Activated CD4-positive, alpha-beta T cell treated with anti-CD3 and anti-CD28 coated beads for 36 hours (primary cell): ENCODE measurements at places on chromosomes 6 and 20. TPM values are rescaled to one million over a fixed set of nuclear protein-coding genes. Genes with fewer than 3 reads are reported as not detected.

DNA sequence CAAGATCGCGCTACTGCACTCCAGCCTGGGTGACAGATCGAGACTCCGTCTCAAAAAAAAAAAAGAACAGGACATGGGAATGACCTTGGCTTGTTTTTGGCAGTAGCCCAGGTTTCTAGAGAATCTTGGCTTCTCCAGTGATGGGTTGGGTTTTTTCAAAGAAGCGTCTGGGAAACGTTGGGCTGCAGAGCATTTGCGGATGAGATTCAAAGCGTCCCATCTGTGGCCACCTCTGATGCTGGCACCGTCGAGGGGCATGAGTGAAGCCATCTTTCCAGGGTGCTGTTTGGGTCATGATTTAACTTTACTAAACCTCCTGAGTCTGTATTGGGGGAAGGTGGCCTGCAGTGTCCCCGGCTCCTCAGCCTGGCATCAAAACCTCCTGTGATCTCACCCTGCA, 43.2 kb upstream of the SRF start:
- H3K4me1 ChIP-seq = no peaks in the 10 kb centered on the region
- DNase-seq = no peak
- H3K36me3 ChIP-seq = no peaks in the 10 kb centered on the region

DNA sequence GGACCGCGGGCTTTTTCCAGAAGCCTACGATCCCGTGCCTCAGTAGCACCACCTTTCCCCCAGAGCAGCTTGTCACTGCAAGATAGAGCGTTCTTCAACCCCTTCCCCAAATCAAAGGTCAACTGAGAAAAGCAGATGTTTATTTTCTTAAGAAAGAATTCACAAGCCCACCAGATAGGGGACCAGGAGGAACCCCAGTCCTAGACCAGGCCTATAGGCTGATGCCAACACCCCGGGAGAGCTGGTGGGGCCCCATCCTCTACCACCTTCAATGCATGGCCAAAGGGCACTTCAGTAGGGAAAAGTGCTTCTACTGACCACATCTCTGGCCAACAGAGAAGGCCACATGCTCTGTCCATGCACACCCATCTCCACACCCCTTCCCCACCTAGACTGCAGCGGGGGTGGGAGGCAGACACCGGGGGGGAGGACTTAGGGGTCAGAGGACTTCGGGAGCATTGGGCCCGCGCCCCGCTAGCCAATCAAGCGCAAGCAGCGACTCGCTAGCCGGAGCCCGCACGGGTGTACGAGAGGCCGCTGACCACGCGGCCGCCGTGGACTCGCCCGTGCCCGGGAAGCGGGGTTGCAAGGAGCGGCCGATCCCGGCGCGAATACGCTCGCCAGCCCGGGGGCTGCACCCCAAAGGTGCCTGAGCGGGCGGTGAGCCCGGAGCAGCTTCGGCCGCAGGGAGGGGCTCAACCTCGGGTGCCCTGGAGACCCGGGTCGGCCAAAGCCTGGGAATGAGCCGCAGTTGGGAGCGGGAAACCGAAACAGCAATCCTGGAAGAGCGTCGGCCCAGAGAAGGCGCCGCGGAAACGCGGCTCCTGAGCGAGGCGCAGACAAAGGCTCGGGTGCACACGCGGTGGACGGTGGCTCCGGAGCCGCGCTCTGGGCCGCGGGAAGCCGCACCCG, 2.8 kb downstream of the PDE10A start:
- no peaks in the 10 kb centered on the region for H3K4me1 ChIP-seq
- H3K27ac ChIP-seq = no peak overlapping the region
- peaks cover 33% of the 10 kb centered on the region for H3K27me3 ChIP-seq
- H3K4me3 ChIP-seq = no peak overlapping the region
- H3K36me3 ChIP-seq = no peaks in the 10 kb centered on the region

- no peak for DNase-seq
- H3K36me3 ChIP-seq = no peaks in the 10 kb centered on the region
- H3K27ac ChIP-seq = no peak overlapping the region
- H3K4me1 ChIP-seq = peaks cover 19% of the 10 kb centered on the region
- H3K4me3 ChIP-seq = no peak overlapping the region
Measured at GRCh38 chr20:37337208-37337991, 8.5 kb upstream of the SRC start.

DNA sequence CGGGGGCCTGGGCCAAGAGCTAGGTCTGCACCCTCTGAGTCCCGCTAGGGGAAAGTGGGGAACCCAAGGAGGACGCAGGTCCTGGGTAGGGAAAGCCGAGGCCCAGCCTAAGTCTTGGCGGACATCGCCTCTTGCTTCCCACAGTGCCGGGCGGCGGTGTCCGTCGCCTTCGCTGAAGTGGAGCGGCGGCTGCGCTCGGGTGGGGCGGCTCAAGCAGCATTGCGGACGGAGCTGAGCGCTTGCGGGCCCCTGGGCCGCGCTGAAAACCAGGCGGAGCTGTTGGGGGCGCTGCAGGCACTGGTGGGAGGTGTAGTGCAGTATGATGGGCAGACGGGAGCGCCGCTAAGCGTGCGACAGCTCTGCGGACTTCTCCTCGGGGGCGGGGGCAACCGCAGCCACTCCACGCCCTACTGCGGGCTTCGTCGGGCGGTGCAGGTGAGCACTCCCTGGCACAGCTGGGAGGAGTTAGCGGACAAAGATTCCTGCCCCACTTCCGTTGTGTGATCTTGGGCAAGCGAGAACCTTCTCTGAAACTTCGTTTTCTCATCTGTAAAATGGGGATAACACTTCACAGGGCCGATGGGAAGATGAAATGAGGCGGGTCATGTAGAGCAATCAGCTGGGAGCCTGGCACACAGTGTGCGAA, 4.2 kb downstream of the PRSS16 start:
- H3K27me3 ChIP-seq = peaks cover 52% of the 10 kb centered on the region
- peak overlapping the region; percentile 80 for H3K4me3 ChIP-seq
- DNase-seq = peak; percentile 88
- H3K4me1 ChIP-seq = peaks cover 10% of the 10 kb centered on the region
- no peak overlapping the region for H3K27ac ChIP-seq

DNA sequence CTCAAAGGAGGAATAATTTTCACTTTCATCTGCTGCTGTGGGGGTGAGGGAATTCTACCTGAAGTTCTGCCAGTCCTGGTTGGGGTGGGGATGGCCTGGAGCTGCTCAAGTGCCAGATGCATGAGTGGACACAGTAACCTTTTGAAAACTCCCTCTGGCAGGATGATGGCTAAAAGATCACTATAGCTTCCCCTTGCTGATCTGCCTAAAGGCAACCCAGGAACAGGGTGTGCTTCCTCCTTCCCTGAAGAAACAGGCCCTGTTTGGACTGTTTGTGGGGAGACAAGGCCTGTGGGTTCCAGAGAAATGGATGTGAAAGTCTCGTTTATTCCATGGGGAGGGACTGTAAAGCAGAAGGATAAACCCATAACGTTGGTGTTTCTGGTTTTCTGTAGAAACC, 176.9 kb downstream of the DTNBP1 start:
- H3K27ac ChIP-seq = no peak overlapping the region
- H3K4me1 ChIP-seq = peaks cover 56% of the 10 kb centered on the region
- no peak overlapping the region for H3K4me3 ChIP-seq
- H3K36me3 ChIP-seq = peaks cover 35% of the 10 kb centered on the region

- no peak overlapping the region for H3K27ac ChIP-seq
- H3K36me3 ChIP-seq = no peaks in the 10 kb centered on the region
- DNase-seq = no peak
- H3K4me3 ChIP-seq = no peak overlapping the region
- H3K4me1 ChIP-seq = no peaks in the 10 kb centered on the region
- H3K27me3 ChIP-seq = peaks cover 17% of the 10 kb centered on the region
Measured at GRCh38 chr6:113881478-113881980, 24.4 kb downstream of the MARCKS start.

DNA sequence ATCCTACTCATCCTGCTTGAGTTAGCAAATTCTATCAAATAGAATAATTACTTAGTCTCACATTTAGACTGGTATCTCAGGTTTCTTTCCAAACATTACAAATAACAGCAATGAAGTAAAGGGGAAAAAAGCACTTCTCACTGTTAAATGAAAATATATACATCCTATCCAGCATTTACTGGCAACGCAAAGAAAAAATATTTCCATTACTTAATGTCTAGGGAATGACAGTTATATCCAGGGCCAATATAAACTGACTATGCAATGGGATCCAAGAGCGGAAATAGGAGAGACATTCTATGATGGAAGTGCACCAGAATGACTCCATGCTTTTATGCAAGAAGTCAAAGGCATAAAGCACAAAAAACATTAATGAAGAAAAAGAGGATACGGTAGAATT, 60.3 kb downstream of the ME1 start:
- peaks cover 4% of the 10 kb centered on the region for H3K27me3 ChIP-seq
- no peak for DNase-seq
- no peak overlapping the region for H3K27ac ChIP-seq
- no peaks in the 10 kb centered on the region for H3K36me3 ChIP-seq
- no peak overlapping the region for H3K4me3 ChIP-seq
- no peaks in the 10 kb centered on the region for H3K4me1 ChIP-seq

DNA sequence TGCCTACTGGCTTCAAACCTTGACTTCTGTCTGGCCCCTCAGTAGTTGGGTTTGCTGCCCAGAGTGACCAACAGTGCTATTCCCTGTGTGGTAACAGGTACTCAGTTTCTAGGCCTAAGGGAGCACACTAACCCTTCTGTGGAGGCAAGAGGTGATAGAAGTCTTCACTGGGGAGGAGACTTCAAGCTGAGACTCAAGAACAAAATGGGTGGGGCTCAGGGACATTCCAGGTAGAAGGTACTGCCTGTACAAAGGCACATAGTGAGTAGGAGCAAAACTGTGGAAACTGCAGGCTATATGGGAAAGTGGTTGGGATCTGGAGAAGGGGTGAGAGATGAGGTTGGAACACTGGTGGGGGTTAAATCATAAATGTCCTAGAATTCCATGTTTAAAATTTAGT, 2.3 kb upstream of the SCAND1 start:
- H3K4me1 ChIP-seq = peaks cover 9% of the 10 kb centered on the region
- H3K36me3 ChIP-seq = peaks cover 7% of the 10 kb centered on the region
- no peak for DNase-seq
- H3K4me3 ChIP-seq = no peak overlapping the region

DNA sequence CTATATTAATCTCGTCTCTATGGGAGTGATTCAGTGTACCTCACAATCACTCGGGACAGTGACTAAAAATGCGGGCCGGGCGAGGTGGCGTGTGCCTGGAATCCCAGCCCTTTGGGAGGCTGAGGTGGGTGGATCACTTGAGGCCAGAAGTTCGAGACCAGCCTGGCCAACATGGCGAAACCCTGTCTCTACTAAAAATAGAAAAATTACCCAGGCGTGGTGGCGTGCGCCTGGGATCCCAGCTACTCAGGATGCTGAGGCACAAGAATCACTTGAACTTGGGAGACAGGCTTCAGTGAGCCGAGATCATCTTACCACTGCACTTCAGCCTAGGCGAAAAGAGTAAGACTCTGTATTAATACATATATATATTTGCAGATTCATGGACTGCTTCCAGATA, 17.4 kb downstream of the POPDC3 start:
- no peak overlapping the region for H3K4me3 ChIP-seq
- H3K4me1 ChIP-seq = no peaks in the 10 kb centered on the region
- no peak for DNase-seq
- H3K27ac ChIP-seq = no peak overlapping the region
- peaks cover 22% of the 10 kb centered on the region for H3K27me3 ChIP-seq
- no peaks in the 10 kb centered on the region for H3K36me3 ChIP-seq

DNA sequence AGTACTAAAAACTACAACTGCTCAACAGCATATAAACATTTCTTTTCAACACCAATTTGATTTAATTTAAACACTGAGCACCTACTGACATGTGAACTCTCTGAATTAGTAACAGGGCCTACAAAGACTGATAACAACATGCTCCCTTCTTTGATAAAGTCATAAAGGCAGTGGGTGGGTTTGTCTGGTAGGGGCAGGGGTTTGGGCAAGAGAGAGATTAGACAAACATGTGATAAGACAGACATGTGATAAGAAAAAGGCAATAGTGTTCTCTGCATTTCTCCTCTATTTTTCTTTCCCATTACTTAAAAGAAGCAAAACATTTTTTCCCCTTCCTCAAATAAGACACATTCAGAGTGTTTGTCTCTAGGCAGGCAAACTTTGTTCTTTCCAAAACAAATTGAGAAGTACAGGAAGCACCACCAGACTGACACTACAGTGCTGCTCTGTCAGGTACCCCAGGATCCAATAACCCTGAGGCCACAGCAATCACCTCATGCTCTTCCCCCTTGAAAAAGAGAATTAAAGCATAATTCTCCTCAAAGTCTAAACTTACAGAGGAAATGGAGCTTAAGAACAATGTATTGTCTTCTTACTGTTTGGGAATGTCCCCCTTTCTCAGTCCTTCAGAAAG, 11.9 kb downstream of the C6orf52 start:
- peaks cover 35% of the 10 kb centered on the region for H3K4me1 ChIP-seq
- no peak overlapping the region for H3K4me3 ChIP-seq
- peaks cover 5% of the 10 kb centered on the region for H3K27me3 ChIP-seq
- no peaks in the 10 kb centered on the region for H3K36me3 ChIP-seq
- H3K27ac ChIP-seq = peak overlapping the region; percentile 31

GRCh38 chr6:157585274-157586087, 204.5 kb downstream of the ZDHHC14 start:
- no peak overlapping the region for H3K4me3 ChIP-seq
- H3K27me3 ChIP-seq = no peaks in the 10 kb centered on the region
- no peak for DNase-seq
- no peaks in the 10 kb centered on the region for H3K4me1 ChIP-seq
- H3K36me3 ChIP-seq = peaks cover 6% of the 10 kb centered on the region

DNA sequence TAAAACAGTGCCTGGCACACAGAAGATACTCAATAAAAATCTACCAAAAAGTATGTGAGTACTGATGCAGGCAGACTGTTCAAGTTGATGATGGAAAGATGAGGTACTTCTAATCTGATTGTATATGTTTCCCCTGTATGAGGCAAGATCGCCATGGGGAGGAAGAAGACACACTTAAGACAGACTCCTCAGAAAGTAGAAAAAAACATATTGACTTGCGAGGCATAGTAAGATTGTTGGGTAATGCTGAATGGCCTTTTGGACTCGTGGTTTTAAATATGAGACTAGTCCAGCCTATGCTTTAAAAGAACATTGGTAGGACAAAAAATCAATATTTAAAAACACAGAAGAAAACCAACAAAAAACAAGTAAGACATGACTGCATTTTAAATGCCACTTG, 72.6 kb downstream of the SHPRH start:
- DNase-seq = no peak
- H3K36me3 ChIP-seq = peaks cover 18% of the 10 kb centered on the region
- no peak overlapping the region for H3K27ac ChIP-seq
- H3K4me1 ChIP-seq = no peaks in the 10 kb centered on the region
- H3K27me3 ChIP-seq = no peaks in the 10 kb centered on the region

DNA sequence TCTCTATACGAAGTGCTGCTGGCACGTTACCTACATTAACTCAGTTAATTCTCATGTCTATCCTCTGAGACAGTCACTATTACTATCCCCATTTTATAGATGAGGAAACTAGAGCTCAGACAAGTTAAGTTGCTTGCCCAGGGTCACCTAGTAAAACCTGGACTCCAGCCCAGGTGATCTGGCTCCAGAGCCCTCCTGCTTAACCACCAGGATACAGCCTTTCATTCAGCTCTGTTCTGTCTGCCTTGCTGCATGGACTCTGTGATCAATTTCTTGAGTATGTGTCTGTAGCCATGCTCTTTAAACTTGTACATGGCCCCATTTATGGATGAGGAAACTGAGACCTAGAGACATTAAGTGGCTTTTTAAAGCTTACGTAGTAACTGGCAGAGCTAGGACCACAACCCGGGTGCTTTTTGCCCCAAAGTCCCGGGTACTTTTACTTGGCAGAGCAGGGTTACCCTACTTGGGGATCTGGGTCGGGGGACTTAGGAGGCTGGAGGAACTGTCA, 4.7 kb downstream of the CDKN1A start:
- peaks cover 3% of the 10 kb centered on the region for H3K27me3 ChIP-seq
- peaks cover 36% of the 10 kb centered on the region for H3K4me1 ChIP-seq
- DNase-seq = no peak
- peak overlapping the region; percentile 89 for H3K27ac ChIP-seq
- peak overlapping the region; percentile 28 for H3K4me3 ChIP-seq

Gene TRIM40
- not detected for total RNA-seq

Gene POU5F1
- total RNA-seq = not detected

Gene MYL9
- total RNA-seq = 0.60 TPM

Gene ANKRD60
- total RNA-seq = not detected
